ENCODE measurements at places on chromosomes 11 and 22.

DNA sequence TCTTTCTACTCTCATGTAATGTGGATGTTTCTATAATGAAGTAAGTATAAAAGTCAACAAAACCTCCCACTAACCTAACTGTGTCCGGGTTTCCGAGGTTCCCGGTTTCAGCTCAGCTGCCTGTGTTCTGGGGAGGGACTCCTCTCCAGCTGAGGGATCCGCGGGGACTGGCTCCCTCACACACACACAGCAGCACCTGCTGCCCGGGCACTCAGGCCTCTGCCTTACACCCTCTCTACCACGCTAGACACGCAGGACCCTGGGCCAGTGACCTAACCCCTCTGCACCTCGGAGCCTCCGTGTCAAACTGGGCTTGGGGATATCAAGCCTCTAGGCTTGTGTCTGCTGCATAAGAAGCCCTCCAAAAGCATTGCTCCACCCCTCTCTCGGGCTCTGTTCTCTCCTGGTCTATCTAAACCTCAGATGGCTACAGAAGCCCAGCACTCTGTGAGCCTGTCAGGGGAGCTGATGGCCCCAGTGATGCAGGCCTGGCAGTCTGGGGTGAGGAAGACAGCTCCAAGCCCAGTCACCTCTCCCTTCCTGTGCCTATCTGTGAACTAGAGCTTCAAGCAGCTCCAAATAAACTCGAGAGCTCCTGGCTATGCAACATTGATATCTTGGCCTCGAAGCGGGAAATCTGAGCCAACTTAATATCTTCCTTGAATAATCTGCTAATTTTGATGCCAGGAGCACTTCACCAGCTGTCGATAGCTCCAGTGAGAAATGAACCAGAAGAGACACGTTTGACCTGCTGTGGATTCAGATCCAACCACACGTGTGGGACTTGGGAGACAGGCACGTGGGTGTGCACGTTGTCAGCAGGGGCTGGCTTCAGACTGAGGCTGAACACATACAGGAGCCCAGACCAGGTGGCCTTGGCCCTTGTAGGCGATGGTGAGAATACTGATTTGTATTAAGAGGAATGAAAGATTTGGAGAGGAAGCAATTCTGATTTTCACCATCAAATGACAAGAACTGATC, 232.7 kb upstream of the B3GAT1 start:
- DNase-seq, result no peak

DNA sequence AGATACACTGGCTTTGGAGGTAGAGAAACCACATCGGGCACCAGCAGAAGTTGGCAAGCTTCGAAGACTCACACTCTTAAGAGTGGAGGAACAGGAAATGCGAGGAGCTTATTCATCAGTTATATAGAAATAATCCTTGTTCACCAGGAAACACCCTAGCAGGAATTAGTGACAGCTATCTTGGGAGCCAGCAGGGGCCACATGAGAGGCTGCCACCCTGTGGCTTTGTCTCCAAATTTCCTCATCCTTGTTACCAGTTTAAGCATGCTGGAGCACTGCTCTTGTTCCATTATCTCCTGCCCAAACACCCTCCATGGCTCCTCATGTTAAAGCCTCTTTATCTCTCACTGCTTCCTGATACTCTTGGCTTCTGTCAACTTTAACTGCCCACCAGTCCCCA, 131.0 kb downstream of the PLEKHA7 start:
- DNase-seq, result no peak

DNA sequence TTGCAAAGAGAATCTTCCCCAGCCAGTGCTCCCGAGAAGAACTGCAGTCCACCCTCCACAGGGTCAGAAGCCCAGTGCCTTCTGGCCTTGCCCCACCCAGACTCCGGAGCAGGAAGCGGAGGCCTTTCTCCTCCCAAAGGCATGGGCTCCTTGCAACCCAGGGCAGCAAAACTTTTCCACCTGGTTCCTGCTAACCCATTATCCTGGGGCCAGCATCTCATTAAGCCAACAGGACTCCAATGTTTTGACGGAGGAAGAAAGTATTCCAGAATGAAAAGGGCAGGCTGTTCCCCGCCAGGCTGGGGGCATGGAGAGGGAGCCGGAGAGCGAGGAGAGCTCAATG, 88.1 kb downstream of the RTL6 start:
- no peak for DNase-seq

DNA sequence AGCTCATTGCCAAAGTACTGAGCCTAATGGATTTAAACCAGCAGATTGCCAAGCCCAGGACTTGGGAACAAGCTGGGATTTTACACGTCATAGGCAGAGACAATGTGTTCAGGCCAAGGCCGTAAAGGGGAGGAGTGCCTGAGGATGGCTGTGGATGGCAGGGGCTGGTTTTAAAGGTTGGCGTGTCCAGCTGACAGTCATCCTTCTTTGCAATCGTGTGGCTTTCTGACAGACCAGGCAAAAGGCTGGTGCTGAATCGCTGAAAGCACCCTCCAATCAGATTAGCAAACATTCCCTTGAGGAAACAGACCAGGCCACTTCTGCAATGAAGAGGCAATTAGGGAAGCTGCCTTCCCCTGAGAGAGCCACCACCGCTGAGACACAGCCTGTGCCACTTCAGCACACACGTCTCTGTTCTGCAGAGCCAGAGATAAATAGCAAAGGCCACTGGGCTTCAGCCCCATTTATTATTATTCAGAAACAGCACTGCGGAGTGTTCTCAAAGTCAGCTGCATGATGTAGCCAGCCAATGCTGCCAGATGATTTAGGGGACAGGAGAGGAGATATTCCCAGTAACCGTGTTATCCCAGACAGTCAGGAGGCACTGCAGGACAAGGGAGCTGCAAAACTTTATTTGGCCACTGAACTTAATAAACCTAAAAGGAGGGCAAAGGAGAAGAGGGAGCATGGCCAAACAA, 54.2 kb upstream of the CSNK2A3 start:
- DNase-seq, result no peak

- no peak for DNase-seq
These were observed 349.7 kb upstream of the MPPED2 start for GRCh38 chr11:30935861-30936260.
